ENCODE measurements at places on chromosomes 5 and 9.

DNA sequence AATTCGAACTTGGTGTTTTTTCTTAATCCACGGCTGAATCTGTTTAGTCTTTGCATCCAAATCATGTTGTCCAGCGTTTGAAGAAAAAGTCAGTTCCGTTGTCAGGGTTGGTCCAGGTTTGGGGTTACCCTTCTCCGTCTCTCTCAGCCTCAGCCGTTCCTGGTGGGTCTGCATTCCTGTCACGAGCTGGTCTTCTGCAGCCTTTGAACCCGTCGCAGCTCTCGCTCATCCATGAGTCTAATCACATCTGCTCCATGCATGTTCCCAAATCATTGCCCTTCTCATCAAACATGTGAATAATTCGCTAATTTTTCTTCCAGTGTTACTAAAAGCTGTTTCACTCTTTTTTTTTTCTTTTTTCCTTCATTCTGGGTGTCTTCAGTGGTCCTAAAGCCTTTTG lies 39.0 kb upstream of the EXOC3 start:
- DNase-seq, result no peak

- no peak for DNase-seq
These were observed 11.0 kb downstream of the IFNA21 start for GRCh38 chr9:21155501-21155900.

DNA sequence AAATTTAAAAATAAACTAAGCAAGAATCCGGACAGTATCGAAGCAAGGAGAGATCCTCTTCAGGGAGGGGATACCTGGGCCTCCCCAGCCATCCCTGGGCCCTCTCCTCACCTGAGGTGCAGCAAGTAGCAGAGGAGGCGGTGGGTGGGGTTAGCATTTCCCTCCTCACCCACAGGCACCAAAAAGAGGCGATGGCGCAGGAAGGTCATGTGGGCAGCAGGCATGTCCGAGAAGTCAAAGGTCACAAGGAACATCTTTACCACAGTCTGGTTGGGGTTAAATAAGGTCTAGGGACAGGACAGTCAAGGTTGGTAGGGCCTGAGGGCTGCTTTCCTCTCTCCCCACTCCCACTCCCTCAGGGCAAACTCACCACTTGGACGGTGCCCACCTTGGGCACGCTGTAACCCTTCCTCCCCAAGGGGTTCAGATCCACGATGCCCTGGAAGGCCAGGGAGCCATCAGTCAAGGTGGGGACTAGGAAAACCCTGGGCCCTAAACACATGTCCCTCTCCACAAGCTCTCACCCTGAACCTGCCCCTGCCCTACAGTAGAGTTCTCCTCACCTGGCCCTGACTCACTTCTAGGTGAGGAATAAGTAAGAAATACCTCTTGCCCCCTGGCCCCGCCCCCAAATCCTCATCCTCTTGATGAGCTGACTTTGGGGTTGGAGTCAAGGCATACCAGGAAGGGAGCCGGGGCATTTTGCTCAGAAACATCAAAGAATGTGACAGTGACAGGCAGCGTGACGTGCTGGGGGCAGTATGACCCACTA lies 2.8 kb upstream of the STOML2 start:
- no peak for DNase-seq

DNA sequence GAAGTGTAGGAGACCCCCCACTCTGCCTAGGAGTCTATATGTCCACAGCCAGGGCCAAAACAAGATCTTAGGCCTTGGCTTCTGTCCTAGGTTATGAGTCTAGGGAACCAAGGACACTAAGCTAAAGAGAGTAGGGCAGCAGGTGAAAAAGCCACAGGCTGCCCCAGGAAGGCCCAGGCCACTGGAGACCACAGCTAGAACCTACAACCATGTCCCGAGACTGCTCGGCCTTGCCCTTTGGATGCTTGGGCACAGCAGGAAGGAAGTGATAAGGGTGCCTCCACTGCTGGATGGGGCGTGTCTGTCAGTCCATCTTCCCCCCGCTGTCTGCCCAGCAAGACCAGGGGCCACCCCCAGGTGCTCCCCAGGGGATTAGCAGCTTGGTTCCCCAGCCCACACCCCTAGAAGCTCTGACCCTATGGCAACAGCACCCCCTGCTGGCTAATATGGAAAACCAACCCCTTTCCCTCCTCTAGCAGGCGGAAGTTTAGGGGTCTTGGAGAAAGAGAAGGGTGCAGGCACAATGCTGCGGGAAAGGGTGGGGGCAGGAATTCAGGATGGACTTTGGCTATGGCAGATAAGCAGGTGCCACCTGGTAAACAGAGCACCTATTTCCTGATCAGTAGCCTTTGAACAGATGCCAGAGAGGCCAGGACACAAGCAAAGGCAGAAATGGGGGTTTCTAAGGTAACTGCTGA lies 10.5 kb upstream of the IRF1 start:
- DNase-seq, result peak; percentile 63

GRCh38 chr9:94554439-94555331 lies at the start of gene PCAT7:
Gene PCAT7, plus strand, starts transcription at chr9:94555083.
- DNase-seq, result no peak

DNA sequence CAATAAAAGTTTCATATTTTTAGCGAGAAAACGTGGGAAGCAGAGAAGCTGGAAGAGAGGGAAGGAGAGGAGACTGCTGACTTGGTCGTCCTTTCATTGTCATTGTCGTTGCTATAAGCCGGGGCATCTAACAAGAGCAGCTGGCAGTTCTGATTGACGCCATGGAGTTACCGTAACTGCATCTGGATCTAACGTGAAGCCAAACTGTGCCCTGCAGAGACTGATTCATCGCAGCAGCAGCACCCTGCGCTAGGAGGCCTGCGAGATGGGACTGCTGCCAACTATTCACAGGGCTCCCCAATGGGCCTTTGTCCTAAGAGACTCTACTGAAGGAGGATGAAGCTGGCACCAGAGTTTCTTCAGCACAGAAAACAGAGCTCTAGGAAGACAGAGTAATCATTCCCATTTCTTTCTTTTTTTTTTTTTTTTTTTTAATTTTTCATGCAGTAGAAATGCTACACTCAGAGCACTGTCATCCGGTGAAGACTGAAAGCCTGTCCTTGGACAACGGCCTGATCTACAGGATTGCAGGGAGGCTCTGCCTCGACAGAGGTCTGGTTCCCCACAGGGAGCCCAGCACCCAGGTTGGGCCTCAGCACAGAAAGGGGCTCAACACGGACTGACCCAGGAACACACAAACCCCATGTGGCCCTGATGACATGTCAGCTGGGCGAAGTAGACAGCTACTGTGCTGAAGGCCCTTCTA lies 47.8 kb downstream of the RETREG1 start:
- DNase-seq, result no peak
